ENCODE measurements at places on chromosomes 7 and 10. TPM values are rescaled to one million over a fixed set of nuclear protein-coding genes. Genes with fewer than 3 reads are reported as not detected.

DNA sequence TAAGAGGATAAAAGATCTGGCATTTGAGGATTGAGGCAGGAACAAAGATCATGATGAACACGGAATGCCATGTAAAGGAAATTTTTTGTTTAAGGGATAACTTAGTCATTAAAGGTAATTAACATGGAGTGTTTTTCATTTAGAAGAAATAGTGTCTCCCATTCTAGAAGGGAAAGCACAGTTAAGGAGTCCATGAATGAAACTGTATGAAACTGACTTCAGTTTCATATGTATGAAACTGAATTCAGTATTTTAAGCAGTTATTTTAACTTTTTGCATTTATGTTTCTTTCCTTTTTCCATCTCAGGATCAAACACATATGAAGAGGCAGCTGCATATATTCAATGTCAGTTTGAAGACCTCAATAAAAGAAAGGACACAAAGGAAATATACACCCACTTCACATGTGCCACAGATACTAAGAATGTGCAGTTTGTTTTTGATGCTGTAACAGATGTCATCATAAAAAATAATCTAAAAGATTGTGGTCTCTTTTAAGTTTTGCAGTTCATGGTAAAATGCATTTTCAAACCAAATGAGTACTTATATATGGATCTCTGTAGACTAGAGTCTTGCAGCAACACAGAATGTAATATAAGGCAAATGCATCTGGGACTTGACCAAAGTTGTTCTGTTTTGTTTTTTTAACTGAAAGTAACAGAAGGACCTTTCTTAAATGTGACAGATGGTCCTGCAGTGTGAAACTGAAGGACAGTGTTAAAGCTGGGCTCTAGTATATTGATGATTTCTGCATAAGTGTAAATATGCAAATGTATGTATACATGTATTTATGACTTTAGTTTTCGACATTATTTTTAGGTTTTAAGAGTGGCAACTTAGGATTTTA is 82.6 kb downstream of the GNAI1 start:
- DNase-seq, result no peak

DNA sequence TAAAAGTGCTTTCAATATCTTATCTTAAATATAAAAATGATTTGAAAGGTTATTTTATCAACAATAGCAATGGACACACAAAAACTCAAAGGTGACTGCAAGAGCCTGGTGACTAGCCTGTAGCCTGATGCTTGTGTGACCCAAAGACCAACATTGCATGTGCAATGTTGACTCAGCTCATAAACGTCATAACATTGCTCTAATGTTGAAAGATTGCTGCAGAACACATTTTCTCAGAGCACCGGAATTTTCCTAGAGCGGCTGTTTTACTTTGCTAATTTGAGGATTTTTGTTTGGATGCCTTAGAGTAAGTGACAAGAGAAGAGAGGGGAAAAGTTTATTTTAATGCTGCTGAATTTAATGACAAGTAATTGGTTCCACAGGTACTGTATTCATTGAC is 107.1 kb downstream of the RAB18 start:
- DNase-seq, result peak; percentile 36

GRCh38 chr10:14667280-14667679 is 107.4 kb downstream of the FAM107B start:
- DNase-seq, result no peak

DNA sequence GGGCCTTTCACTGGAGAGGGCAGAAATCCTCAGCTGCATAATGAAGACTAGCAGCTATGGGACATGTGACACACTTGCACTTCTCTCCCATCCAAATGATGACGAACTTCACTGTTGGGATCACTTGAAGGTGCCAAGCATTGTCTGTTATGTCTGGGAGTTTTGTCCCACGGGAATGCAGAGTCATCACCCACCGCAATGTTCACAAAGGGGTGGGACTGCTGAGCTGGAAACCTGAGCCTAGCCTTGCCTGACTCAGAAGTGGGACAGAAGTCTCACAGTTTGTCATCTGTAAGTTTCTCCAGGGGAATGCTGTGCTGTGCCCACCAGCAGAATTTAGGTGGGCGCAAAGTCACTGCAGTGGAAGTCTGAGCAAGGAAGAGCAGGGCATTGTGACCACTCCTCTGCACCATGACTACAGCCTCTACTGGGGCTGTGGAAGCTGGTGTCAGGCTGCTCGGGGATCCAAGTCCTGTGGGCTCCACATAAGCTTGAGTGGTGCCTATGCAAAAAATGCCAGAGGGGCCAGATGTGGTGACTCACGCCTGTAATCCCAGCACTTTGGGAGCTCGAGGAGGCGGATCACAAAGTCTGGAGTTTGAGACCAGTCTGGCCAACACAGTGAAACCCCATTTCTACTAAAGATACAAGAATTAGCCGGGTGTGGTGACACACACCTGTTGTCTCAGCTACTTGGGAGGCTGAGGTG is 472.0 kb upstream of the CNTNAP2 start:
- DNase-seq, result peak; percentile 77

DNA sequence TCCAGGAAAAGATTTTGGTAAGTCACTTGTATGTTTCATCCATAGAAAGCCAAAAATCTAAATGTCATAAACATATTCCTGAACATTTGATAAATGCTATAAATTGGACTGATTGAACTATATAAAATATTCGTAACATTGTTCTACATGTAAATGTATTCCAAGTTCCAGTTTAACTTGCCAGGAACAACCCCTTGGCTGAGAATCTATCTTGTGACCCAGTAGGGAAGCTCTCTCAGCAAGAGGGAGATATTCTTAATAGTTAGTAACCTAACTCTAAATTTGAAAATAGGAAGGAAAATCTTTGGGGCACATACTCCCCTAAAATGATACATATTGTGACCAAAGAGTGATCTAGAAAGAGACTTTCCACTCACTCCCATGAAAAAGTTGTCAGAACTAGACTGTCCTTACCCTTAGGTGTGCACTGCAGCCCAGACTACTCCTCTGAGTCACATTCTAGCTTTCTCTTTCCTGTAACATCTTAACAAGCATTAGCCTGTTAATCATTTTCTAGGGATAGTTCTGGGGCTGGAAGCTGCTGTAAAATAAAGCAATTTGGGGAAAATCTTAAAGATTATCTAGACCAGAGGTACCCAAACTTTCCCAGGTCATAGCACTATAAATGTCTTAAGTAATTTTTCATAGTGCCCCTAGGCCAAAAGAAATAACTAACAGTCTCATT is 73.7 kb upstream of the SKAP2 start:
- no peak for DNase-seq

- no peak for DNase-seq
Observed at GRCh38 chr7:4167385-4167910, 514.6 kb upstream of the FOXK1 start.

DNA sequence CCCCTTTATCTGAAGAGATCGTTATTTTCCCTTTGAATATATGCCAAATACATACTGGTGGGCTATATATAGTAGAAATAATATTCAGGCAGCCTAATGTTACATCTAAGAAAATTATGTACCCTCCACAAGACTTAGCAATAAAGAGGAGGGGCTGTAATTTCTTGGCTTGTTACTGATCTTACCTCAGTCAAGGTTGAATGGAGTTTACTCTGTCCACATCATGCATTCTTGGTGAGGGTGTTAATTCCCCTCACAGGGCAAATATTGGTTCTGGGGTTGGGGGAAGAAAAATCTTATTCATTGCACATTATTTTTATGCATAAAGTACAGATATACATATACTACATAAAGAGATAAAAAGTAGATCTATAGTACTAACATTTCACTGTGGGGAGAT is 145.8 kb upstream of the ANK3 start:
- DNase-seq, result no peak

- DNase-seq, result no peak
Observed at GRCh38 chr7:134703782-134704181, 57.1 kb downstream of the BPGM start.

- DNase-seq, result no peak
Observed at GRCh38 chr7:154984601-154985188, 18.2 kb downstream of the PAXIP1 start.

DNA sequence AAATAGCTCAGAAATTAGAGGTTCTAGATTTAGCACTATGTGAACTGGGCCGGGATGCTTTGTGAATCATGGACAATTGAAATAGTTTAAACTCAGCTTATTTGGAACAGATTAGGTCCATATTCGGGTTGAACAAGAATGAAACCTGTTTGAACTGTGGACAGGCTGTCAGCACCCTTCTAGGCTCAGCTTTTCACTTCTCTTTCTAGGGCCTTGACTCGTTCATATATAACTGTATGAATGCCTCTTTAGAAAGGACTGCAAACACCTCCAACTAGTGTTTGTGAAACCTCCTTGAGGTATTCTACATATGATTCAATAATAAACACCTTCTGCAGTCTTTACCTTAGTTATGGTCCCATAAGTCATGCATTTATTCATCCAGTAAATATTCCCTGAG is 115.6 kb downstream of the REEP3 start:
- DNase-seq, result no peak

DNA sequence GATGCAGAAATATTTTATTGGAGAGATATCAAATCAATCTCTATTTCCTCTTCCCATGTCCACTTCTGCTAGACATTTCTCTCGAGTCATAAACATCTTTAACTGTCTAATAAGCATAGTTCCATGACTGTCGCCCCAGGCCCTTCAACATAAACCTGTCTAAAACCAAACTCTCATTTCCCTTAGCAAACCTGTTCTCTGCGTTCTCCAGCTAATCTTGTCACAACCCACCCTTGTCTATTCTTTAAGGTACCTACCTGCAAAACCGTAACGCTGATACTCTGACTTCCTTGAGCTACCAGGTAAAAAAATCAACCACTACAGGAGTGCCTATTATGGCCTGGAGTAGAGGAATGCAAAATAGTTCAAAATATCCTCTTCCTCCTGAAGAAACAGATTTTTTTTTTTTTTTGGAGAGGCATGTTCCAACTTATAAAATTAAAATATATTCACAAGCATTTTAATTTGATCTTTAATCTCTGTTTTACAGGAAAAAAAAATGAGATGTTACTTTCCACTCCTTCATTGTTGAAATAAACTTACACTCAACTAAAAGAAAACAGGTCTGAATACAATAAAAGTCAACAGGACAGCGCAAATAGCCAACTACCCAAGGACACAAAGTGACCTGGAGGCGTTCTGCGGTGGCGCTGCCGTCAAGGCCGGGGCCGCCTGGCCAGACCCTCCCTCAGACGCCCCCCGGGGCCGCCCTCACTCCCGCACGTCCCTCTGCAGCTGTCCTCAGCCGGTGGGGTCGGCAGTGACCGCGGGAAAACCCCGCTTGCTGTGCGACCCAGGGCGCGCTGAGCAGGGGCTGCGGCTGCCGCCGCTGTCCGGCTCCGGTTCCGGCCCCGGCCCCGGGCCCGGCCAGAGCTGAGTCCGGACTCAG is 765 bp downstream of the SLC25A40 start:
- DNase-seq, result peak; percentile 13

GRCh38 chr10:87915406-87915805 is 52.0 kb downstream of the PTEN start:
- no peak for DNase-seq

DNA sequence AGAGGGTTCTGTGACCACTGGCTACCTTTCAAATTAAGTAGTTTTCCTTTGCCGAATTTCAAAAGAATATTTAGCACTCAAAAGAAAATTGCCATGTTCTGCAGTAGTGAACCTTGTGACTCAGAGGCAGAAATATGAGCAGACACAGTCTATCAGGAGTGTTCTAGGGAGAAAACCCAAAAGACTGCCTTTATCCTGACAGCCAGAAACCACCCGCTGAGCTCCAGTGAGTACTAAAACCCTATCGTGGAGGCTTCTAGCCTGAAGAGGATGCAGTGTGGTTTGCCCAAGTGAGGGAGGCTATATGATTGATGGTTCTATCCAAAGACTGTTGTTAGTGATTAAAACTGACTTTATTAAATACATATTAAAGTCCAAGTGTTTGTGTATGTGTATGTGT is 21.9 kb downstream of the CHRM2 start:
- DNase-seq, result no peak

DNA sequence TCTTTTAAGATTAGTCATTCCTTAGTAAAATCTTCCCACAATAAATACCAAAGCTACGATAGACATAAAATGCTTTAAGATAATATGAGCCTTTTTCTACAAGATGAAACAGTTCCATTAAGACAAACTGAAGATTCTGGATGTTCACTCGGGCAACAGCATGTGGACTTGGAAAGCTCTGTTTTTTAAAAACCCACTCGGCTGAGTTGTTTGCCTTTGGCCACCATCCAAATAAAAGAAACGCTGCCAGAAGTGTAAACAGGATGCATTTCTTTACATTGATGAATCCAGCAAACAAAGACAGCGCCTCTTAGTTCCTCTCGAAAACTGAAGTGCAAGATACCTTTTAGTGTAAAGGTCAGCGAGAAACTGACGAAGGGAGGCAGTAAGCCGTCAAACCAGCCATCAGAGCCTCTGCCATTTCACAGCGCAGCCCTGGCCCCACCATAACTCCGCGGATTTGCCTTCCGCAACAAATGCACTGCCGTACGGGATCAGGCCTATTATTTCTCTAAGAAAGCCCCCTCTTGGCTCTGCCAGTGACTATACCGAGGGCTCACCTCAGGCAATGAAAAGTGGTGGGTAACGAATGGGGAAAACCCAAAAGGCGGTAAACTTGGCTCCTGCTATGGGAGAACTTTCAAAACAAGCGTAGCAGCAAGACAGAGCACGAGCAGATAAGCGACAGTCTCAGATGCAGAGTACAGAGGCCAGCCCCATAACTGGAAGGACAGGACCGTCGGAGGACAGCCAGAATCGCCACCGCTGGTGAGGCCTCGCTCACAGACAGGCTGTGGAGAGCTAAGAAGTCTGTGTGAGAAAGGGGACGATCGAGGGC is 41.4 kb downstream of the GNA12 start:
- DNase-seq, result peak; percentile 39

- DNase-seq, result no peak
Observed at GRCh38 chr7:154968336-154969001, 34.5 kb downstream of the PAXIP1 start.

ACTR3C gene
- total RNA-seq, result 3.6 TPM

PAX4 gene
- not detected for total RNA-seq

KCNMA1 gene
- 16.4 TPM for total RNA-seq

NKX2-3 gene
- total RNA-seq, result not detected

TMEM213 gene
- not detected for total RNA-seq
